WTC11 (cell line): ENCODE measurements at places on chromosomes 6 and 20.

DNA sequence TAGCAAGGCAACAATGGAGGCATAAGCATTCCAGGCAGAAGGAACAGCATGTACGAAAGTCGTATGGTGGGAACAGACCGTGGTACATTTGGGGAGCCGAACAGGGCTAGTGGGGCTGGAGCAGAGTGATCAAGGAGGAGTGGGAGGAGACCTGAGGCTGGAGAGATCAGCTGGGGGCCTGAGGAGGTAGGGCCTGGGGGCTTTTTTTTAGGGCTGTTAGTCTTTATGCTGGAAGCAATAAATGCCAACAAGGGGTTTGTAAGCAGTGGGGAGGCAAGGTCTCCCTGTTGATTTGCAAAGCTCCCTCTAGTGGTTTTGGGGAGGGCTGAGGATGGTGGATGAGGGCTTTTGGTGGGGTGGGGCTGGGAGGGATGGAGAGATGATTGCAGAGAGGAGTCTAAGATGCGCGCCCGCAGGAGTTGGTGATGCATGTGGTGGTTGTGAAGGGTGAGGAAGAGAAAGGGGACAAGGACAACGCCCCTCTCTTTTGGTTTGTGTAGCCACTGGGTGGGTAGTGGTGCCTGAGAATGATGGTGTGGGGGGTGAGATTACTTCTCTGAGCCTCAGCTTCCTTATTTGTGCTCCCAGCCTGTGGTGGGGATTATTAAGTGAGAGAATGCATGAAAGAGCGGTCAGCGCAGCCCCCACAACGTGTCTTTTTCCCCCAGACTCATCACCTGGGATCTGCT, 74.1 kb upstream of the TOX2 start:
- DNase-seq: peak; percentile 52

GRCh38 chr20:2398449-2398848, 17.7 kb downstream of the TGM6 start:
- DNase-seq: no peak

DNA sequence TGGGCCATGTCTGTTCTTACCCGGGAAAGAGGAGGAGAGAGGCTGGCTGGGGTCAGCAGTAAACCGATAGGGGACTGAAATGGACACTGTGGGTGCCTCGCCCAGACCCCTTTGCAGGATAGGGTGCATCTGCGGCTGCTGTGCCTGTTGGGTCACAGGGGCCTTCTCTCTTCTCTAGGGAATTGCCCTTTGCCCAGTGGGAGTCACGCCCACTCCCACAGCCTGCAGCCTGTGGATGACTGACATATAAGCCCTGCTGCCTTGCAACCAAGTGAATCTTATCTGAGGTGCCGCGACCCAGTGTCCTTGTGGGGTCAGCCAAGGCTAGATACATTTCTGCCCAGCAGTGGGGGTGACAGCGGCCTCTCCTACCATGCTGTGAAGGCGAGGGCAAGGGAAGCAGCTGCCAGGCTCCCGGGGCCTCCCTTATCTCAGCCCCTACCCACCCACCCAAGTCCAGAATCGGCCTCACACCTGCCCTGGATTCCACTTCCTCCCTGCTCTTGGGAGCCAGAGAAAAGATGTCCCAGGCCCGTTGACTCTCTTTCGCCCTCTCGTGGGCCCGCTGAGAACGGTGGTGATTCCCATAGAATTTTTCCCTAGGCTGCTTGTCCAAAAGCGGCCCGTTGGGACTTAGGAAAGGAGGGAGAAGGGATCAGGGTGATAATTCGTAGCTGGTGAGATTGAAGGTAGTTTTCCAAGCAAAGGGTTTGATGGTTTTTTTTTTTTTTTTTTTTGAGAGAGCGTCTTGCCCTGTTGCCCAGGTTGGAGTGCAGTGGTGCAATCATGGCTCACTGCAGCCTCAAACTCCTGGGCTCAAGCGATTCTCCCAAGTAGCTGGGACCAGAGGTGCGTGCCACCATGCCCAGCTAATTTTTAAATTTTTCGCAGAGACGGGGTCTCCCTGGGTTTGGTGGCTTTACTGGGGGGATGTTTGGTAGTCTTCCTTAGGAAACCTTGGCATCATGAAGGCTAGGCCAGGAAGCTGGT, 76.4 kb upstream of the RNF24 start:
- peak; percentile 82 for DNase-seq

DNA sequence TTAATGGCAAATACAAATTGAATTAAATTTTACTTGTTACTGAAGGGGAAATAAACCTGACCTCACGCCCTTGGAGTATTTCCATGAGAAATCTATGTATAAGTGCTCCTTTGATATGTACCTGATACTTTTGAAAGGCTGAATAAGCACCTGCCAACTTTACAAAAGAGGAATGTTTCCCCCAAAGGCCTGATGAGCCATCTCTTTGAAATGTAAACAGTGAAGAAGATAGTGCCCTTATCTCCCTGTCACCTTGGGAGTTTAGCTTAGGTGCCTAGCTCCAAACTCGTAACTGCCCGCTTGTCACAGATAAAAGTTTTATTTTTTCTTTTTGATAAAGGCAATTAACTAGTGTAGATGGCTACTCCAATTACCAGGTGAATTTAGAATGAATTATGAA, 1.1 kb upstream of the ZNF343 start:
- no peak for DNase-seq

DNA sequence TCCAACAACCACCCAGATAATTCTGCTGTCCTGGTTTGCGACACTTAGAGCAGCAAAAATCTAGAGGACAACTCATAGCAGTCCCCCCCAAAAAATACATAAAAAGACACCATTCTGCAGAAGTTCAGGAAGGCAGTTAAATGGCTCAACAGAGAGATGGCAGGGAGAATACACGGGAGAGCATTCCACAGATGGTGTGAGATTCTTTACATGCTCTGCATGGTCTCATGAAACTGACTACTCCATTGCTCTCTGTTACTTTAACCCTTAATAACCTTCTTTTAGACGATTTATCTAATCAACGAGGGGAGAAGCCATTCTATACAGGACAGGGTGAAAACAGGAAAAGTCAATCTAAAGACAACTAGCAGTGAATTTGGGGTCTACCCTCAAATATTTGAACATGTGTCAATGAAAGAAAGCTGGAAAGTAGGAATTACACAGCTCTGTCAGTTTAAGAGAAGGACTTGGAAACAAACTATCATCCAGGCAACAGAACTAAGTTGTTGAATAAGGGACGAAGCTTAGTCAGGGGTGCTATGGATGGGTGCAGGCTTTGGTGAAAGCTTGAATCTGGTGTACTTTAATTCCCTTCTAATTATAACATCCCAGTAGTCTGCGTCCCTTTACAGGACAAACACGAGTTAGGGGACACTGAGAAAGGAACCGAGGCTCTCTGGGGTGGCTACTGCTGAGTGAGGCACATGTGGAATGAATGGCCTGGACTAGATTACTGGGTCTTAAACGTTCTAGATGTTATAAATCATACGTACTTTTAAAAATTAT, 5.1 kb downstream of the PERP start:
- DNase-seq: no peak

- no peak for DNase-seq
Observed at GRCh38 chr20:54585217-54585616, 109.8 kb downstream of the DOK5 start.

- DNase-seq: no peak
Observed at GRCh38 chr6:74434171-74434570, 738.2 kb downstream of the CD109 start.

- DNase-seq: no peak
Observed at GRCh38 chr6:96110878-96111277, 95.1 kb downstream of the FUT9 start.

- DNase-seq: no peak
Observed at GRCh38 chr6:143357561-143358255, 92.8 kb downstream of the ADAT2 start.

DNA sequence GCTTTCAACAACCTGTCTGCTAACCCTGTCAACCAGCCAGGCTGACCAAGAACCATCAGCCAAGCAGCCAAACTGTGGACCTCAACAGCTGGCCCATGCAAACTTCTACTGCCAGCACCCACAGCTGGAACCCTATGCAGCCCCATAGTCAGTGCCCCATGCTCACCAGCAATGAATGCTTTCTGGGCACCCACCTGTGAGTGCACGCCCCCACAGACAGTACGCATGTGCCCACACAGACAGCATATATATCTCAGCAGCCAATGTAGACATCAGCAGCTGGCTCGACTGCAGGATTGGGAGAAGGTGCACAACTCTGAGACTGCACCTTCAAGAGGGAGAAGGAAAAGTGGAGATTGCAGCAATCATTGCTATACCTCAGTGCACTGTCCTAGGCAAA, 1534.6 kb downstream of the GRIK2 start:
- DNase-seq: no peak

DNA sequence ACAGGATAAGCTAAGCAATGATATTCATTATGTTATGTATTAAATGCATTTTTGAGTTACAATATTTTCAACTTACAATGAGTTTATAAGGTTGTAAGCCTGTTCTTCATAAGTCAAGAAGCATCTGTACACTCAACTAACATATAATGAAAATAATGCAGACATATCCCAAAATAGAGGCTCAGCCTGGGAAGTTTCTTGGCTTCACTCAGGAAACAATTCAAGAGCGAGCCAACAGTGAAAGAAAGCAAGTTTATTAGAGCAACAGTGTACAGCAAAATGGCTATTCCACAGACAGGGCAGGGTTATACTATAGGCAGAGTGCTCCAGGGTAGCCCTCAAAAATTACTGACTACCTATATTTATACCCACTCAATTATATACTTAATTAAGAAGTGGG, 1581.8 kb downstream of the HACE1 start:
- no peak for DNase-seq

- DNase-seq: no peak
Observed at GRCh38 chr20:59253779-59254319, 46.6 kb upstream of the EDN3 start.

GRCh38 chr6:105898286-105898685, 187.8 kb upstream of the PRDM1 start:
- DNase-seq: no peak

- DNase-seq: no peak
Observed at GRCh38 chr20:35517125-35517524, 12.3 kb downstream of the C20orf173 start.

GRCh38 chr20:54199283-54199682, 8.6 kb upstream of the PFDN4 start:
- no peak for DNase-seq

DNA sequence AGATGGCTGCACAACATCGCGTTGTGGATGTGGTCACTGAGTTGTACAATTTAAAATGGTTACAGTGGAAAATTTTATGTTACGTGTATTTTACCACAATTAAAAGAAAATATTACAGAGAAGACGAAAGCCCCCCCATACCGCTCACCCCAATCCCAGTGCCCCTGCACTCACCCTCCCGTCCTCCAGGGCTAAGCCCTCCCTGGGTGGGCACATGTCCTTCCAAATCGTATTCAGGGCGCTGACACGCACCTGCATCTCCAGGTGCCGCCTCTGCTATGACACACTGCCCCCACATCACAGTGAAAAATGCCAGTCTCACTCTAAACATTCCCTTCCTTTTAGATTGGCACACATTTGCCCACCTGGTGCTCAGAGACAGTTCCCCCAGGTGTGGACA, 49.4 kb downstream of the PSMG4 start:
- DNase-seq: peak; percentile 3

- no peak for DNase-seq
Observed at GRCh38 chr6:157013649-157014304, 236.6 kb downstream of the ARID1B start.

DNA sequence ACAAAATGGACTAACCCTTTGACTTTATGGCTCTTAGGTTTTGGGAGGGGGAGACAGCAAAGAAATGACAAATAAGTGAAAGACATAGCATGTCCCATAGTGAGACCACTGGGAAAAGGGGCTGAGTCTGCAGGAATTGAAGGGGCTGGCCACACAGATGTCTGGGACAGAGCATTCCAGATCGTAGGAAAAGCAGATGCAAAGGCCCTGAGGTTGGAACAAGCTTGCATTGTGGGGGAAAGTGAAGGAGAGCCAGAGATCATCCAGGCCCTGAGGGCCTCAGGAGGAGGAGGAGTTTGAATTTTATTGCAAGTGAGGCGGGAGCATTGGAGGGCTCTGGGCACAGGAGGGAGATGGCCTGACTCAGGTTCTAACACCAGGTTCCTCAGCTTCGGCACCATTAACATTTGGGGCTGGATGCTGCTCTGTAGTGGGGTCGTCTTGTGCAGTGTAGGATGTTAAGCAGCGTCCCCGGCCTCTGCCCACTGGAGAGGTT, 97.5 kb downstream of the CEBPB start:
- no peak for DNase-seq

DNA sequence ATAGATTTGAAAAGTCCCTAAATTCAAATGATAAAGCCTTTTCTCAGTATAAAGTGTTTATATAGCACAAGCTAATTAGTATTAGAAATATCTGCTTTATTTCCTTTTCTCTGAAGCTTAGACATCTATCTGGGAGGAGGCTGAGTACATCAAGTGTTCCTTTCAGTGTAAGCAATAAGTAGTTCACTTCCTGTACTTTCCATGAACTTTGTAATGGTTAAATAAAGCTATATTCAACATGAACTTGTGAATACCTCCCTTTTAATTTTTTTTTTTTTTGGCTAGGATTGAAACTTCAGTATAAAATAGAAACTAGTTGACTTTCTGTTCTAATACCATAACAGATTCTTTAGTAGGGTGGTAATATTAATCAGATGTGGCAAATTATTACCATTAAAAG, 190.9 kb downstream of the CENPW start:
- DNase-seq: no peak

GRCh38 chr6:132020138-132020581, 69.0 kb upstream of the CCN2 start:
- DNase-seq: no peak

GRCh38 chr6:27545271-27546046, 72.6 kb upstream of the ZNF184 start:
- peak; percentile 92 for DNase-seq

- no peak for DNase-seq
Observed at GRCh38 chr6:2940851-2941250, 30.5 kb downstream of the SERPINB6 start.

- no peak for DNase-seq
Observed at GRCh38 chr6:74607468-74607867, 598.4 kb downstream of the COL12A1 start.

- DNase-seq: no peak
Observed at GRCh38 chr20:35796571-35796970, 24.8 kb downstream of the PHF20 start.

GRCh38 chr20:59772931-59773913, 160.2 kb downstream of the SYCP2 start:
- DNase-seq: no peak

DNA sequence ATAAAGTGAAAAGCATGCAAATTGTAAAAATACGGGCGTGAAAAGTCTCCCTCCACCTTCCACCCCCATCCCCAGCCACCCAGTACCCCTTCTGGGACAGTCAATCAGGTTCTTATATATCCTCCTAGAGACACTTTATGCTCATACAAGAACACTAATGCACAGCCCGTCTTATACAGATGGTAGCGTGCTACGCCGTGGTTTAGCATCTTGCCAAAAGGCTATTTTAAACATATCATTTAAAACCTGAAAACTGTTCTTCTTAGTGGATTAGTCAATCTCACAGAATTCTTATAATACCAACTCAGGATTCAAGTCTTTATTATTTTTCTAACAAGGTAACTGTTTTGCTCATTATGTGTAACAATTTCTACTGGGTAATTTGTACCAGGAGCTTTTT, 57.2 kb upstream of the MRPS10 start:
- no peak for DNase-seq

GRCh38 chr6:26016245-26016962, 53.8 kb downstream of the TRIM38 start:
- peak; percentile 42 for DNase-seq
